ENCODE measurements at places on chromosomes 5 and 9.

DNA sequence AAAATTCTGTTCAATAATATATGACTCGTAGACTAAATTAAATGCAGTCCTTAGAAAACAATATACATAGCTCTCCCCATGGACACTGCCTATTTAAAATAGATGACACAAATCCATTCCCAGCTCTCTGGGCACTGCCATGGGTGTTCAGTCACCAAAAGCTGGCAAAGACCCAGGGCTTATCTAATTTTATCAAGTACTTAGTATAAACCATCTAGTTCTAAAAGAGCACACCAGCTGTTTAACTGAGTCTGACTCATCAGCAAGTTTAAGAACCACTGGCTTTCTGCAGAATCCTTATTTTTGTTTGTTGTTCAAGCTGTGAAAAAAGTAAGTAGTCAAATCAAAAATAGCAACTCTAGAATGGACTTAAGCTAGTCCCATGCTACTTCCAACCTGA, 107.6 kb downstream of the PLPP1 start:
- DNase-seq: no peak

DNA sequence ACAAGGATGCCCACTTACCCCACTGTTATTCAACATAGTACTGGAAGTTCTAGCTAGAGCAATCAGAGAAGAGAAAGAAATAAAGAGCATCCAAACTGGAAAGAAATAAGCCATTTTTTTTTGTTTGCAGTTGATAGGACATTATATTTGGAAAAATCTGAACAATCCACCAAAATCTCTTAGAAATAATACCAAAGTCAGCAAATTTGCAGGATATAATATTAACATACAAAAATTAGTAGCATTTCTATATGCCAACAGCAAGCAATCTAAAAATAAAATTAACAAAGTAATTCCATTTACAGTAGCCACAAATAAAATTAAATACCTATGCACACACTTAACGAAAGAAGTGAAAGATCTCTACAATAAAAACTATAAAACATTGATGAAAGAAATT, 599.3 kb downstream of the CDH9 start:
- DNase-seq: no peak

DNA sequence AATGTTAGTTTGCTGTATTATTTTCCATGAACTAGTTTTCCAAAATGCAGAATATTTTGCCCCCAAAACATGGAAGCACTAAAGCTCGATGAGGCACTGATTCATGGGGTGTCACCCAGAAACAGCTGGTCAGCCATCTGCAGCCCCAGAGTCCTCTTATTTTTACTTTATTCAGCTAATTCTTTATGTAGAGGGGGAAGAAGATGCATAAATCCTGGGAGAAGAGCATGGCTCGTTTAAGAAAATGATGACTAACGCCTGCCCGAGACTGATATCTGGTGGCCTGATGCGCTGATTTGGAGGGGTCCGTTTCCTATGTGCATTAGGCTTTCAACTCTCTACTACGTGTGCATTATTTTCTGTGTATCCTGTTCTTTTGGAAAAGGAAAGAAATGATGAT, 390.3 kb upstream of the MEF2C start:
- DNase-seq: no peak

DNA sequence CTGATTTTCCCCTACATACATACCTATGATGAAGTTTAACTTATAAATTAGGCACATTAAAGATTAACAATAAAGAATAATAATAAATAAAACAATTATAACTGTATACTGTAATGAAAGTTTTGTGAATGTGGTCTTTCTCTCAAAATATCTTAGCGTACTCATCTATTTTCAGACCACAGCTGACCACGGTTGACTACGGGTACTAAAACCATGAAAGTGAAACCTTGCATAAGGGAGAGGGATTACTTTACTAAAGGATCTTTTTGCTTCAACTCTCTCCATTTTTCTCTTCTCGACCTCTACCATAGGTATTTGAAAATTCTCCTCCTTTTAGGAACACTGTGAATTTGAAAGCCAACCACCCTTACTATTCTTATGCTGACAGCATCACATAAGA, 475.5 kb downstream of the CETN3 start:
- DNase-seq: no peak

GRCh38 chr9:73216100-73216499, 64.4 kb downstream of the ANXA1 start:
- no peak for DNase-seq
